ENCODE measurements at places on chromosomes 1 and 21. TPM values are rescaled to one million over a fixed set of nuclear protein-coding genes. Genes with fewer than 3 reads are reported as not detected.

DNA sequence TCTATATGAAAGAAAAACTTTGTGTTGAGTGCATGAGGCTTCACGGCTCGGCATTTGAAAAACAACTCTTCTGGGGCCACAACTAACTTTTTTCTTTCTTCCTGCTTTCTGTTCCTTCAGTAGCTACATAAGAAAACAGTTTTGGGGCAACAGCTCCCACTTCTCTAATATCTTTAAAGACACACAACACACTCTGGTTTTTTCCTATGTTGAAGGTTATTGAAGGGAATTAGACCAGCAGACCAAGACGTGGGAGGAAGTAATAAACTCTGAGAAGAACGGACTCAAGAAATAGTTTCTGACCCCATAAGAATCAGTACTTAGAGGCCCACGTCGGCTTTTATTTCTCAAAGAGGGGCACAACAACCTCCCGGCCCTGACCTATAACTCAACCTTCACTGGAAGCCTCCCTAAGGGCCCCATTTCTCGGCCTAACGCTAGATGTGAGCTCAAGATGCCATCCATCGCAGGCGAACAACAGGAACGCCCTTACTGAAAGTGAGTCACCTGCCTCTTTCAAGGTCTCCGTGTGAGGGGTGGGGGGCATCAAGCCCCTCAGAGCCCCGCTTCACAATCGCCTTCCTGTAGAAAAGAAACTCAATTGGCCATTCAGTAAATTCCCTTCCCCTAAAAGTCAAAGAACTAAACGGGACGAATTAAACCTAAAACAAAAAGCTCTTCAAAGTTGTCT lies 844 bp downstream of the ZMYM6 start:
- peak; percentile 27 for DNase-seq

DNA sequence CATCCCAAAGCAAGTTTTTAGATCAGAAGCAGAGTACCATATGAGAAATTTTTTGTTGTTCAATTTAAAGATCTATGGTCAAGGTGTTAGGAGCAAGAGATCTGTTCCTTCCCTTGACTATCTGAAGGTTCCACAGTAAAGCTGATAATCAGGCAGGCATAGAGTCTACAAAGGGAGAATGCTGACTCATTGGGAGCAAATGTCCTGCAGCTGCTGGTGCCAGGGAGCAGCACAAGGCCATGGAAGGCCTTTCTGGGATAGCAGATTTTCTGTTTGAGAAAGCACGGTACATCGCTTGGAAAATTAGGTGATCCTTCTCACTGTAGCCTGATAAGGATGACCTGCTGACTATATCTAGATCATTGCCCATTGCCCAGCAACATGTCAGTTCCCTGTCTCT lies 210.1 kb upstream of the C1orf87 start:
- no peak for DNase-seq

- DNase-seq, result no peak
Observed at GRCh38 chr1:209431813-209432442, 151.6 kb upstream of the CAMK1G start.

The ZBTB8A gene
- total RNA-seq, result 7.9 TPM

The SLC25A33 gene
- 14.1 TPM for total RNA-seq
